ENCODE measurements at places on chromosomes 6 and 20.

- DNase-seq: no peak
These were observed 1.7 kb downstream of the STXBP5 start for GRCh38 chr6:147205690-147206600.

DNA sequence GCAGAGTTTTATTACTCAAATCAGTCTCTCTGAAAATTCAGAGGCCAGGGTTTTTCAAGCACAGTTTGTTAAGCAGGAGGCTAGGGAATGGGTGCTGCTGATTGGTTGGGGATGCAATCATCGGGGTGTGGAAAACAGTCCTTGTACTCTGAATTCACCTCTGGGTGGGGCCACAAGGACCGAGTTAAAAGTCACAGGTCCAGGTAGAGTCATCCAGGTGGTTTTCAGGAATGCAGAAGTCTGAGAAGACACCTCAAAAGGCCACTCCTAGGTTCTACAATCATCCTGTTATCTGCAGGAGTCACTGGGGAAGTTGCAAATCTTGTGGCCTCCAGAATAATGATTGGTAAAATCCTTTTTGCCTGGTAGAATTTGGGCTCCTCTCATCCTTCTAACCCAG lies 371.2 kb upstream of the SULF2 start:
- DNase-seq: no peak

- no peak for DNase-seq
These were observed 50.1 kb upstream of the ARMC2 start for GRCh38 chr6:108797951-108798669.

DNA sequence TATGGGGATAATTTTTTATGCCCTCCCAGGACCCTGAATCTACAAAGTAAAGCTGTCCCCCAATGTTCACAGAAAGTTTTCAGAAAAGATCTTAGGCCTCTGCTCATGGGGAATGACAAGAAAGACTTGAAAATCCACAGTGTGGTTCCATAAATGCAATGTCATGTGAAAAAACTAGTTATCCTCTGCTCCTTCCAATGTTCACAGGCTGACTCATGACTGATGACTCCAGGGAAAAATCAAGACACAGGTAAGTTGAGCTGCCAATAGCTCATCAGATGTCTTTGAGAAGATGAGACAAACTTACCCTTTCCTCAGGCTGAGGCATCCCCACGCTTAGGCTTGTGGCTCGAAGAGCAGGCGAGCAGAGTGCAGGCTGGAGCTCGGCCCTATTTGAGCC lies 14.8 kb upstream of the BCLAF1 start:
- no peak for DNase-seq

GRCh38 chr20:24638591-24639548 lies 169.4 kb downstream of the SYNDIG1 start:
- DNase-seq: no peak

DNA sequence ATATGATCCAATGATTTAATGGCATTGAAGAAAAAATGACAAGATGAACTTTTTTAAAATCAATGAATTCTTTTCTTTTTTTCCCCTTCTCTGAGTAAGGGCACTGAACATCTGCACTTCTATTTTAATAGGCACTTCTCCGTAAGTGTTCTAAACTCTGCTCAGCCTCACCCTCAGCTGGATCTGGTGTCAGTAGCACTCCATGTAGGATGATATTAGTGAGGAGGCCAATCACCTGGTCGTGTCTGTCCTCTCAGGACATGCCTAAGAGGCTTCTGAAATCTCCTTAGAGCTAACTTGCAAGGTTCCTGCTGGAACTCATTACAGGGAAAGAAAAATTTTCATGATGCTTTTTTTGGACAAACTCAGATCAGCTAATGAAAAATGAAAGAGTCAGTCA lies 148.6 kb upstream of the MLIP start:
- DNase-seq: no peak
